ENCODE measurements at places on chromosomes 16 and 17. TPM values are rescaled to one million over a fixed set of nuclear protein-coding genes. Genes with fewer than 3 reads are reported as not detected.

GRCh38 chr16:15427648-15428239 is 6.6 kb upstream of the BMERB1 start:
- peak; percentile 62 for DNase-seq

GRCh38 chr16:54212893-54213292 is 73.7 kb downstream of the IRX3 start:
- no peak for DNase-seq

GRCh38 chr17:36674278-36674650 is 72.9 kb downstream of the MRM1 start:
- no peak for DNase-seq

GRCh38 chr16:74700116-74700437 is 585 bp downstream of the MLKL start:
- peak; percentile 48 for DNase-seq

GRCh38 chr16:65200156-65200773 is 78.4 kb upstream of the CDH11 start:
- DNase-seq = no peak

DNA sequence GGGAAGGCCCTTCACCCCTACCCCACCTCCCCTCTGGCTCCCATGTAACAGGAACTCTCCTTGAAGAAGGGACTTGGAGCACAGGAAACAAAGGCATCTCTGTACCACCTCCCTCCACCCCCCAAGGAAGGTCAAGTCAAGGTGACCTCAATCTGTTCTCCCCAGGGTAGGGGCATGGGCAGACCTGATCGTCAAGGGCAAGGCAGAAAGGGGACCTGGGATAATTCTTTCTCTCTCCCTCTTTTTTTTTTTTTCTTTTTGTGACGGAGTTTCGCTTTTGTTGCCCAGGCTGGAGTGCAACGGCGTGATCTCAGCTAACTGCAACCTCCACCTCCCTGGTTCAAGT is 4.3 kb upstream of the STAT5A start:
- peak; percentile 12 for DNase-seq

DNA sequence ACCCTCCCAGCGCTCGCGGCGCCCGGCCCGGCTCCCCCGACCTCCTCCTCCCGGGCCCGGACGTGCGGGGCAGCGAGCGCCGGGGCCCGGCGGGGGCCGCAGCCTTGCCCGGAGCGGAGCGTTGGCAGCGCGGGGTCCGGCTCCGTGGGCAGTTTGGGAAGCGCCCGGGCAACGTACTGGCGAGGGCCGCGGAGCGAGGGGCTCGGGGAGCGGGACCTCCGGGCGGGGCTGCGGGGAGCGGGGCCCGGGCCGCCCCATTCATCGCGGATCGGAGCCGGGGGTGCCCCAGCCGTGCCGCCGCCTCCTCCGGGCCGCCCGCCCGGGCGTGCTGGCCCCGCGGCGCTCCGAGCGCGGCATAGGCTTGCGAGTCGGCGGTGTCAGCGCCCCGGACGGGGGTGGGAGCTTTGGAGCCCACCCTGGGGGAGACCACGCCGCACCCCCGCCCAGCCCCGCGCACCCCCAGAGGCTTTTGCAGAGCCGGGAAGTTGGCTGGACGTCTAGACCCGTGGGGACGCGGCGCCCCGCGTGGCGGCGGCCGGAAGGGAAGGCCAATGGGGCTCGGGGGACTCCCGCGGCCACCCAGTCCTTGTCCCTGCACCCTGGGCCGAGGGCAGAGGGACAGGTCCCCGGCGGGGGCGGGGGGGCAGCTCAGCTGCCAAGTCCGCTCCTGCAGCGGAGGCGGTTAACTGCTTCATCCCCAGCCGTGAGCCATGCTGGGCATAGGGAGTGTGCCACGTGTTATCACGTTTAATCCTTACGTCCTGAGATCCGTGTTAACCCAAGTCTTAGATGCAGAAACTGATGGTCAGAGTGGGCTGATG is 852 bp downstream of the ZNF469 start:
- peak; percentile 89 for DNase-seq

GRCh38 chr17:19799796-19800195 is 51.7 kb upstream of the ALDH3A1 start:
- DNase-seq = no peak

- DNase-seq = no peak
These were observed 220.5 kb downstream of the PARN start for GRCh38 chr16:14409563-14409962.

GRCh38 chr16:1743376-1744337 is 27.7 kb downstream of the NME3 start:
- DNase-seq = no peak

GRCh38 chr16:80113873-80114574 is 426.8 kb upstream of the DYNLRB2 start:
- no peak for DNase-seq

DNA sequence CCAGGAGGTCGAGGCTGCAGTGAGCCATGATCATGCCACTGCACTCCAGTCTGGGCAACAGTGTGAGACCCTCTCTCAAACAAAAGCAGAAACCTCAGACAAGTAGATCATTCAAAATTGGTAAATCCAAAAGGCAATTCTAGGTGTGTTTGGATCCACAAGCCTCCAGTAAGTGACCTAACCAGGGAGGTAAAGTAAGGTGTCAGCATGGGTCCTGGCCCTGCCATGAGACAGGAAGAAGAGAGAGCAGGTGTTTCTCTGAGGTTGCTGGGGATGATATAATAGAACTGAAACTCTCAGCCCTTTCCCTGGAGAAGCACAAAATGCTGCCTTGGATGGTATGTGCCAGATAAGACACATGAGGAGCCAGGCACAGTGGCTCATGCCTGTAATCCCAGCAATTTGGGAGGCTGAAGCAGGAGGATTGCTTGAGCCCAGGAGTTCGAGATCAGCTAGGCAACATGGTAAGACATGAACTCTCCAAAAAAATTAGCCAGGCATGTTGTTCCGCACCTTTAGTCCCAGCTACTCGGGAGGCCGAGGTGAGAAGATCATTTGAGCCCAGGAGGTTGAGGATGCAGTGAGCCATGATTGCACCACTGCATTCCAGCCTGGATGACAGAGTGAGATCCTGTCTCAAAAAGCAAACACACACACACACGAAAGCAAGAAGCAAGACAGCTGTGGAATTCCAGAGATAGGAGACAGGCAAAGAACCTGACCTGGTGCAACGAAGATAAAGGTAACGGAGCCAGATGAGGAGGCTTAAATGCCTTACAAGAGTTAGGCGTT is 6.5 kb downstream of the TM4SF5 start:
- DNase-seq = no peak

DNA sequence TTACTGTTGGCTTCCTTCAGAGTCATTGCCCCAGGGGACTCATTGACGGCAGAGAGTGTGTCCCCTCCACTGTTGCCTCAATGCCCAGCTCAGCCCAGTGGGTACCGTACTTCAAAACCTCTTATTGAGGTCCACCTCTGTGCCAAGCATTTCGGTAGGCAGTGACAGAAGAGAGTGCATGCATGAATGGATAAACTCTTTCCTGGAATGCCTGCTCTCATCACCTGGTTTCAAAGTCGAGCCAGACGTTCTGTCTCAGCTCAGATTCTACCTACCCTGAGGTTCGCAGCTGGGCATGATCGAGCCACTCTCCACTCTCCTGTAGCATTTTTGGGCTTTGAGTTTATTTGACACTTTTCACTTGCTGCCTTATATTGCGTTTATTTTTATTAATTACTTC is 647.0 kb downstream of the MAF start:
- no peak for DNase-seq

- DNase-seq = no peak
These were observed 140.3 kb upstream of the TBX2 start for GRCh38 chr17:61259360-61259759.

- no peak for DNase-seq
These were observed 1.1 kb downstream of the CAMTA2 start for GRCh38 chr17:4986403-4986802.

GRCh38 chr16:74760007-74760767 is 14.4 kb downstream of the FA2H start:
- DNase-seq = no peak

DNA sequence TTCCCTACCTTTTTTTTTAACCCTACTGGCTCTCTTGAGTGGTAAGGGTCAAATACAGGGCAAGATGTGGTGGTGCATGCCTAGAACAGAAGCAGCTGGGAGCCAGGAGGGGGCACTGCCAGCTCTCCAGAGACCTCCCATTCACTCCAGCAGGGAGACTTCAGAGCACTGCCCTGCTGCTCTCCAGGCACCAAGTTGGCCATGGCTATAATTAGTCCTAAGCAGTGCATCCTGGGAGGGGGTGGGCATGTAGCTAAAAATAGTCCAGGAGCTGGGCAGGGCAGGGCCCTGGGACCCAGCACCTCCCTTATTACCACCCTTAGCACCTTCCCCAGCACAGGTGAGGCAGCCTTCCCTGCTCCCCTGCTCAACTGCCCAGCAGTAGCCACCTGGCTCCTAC is 3.5 kb downstream of the CORO6 start:
- peak; percentile 70 for DNase-seq

GRCh38 chr17:78959803-78960202 is 19.9 kb downstream of the LGALS3BP start:
- DNase-seq = no peak

DNA sequence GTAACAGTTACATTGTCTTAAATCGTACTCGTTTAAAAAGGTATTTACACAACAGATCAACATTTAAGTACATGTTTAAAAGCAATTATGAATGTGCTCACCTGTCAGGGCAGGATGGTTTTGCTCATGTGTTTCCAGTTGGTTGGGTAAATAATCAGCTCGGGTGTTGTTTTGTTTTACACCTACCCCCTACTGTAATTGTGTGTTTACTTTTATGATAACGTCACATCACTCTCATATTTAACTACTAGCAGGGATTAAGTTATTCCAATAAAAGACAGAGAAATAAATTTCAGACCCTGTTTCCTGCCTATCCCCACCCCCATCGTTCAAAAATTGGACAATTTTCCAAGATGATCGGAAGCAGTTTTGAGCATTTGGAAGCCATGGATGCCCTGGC is 390.2 kb downstream of the SEC14L1 start:
- DNase-seq = no peak

DNA sequence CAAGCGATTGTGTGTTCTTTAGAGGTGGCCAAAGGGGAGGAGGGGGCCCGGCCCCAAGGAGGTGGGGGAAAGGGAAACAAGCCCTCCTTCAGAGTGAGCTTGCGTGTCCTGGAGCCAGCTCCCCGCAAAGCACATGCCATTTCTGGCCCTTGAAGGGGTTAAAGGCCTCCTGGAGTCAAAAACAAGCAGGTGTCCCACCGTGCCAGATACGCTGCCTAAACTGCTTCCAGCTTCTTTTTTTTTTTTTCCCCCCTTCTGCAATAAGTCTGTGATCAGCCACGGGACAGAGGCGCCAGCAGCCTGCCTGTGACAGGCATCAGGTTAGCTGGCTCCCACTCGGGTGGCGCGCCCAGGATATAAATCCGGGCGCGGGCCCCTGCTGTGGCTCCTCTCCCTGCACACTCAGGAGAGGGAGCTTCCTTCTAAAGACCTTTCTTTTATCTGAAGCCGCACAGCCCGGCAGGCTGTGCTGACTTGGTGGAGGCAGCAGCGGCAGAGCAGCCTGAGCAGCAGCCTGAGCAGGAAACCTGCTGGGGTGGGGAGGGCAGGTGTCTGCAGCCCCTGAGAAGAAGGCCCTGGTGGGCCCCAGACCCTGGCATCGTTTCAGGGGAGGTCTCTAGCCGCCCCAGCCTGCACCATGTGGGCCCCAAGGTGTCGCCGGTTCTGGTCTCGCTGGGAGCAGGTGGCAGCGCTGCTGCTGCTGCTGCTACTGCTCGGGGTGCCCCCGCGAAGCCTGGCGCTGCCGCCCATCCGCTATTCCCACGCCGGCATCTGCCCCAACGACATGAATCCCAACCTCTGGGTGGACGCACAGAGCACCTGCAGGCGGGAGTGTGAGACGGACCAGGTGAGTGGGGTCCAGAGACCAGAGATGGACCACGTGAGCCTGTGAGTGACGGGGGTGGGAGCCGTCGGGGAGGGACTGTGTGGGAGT is at the start of gene WFIKKN2:
Gene WFIKKN2, plus strand, starts transcription at position 286 of the 934 bp plus-strand sequence. Its CDS starts 352 bp downstream, at position 638.
- peak; percentile 74 for DNase-seq

DNA sequence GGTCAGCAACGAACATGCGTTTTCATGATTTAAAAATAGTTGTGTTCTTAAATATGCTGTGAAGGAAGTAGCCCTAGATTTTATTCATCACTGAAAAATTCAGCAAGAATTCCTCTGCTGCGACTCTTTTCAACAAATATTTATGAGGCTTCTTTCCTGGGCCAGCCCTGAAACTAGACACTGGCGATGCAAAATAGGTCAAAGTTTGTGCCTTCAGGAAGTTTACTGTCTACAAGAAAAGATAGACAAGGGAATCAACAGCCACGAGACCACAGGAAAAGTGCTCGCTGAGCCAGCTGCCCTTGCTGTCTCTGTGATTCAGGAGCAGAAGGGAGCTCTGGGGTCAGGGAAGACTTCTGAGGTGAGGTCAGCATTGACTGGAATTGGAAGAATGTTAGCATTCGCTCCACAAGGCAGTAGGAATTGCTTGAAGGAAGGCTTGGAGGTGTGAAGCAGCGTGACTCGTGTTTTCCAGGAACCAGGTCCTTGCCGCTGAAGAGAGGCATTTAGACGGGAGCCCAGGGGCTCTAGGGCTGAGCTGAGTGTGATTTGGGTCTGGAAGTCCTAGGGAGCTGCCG is 1.9 kb upstream of the RPL26 start:
- DNase-seq = peak; percentile 52

The EFNB3 gene
- 6.4 TPM for total RNA-seq

The GSG1L gene
- total RNA-seq = not detected

The ABCA8 gene
- total RNA-seq = not detected

The NPIPB4 gene
- 21.8 TPM for total RNA-seq

The DPEP2 gene
- total RNA-seq = 0.33 TPM

The WFDC1 gene
- 0.59 TPM for total RNA-seq

The NLRC3 gene
- 0.03 TPM for total RNA-seq

The NAGS gene
- 5.9 TPM for total RNA-seq

The TRPV2 gene
- total RNA-seq = 5.5 TPM
